ENCODE measurements at places on chromosomes 3 and 15.

- DNase-seq, result no peak
Measured at GRCh38 chr3:94686208-94686607, 623.3 kb downstream of the NSUN3 start.

DNA sequence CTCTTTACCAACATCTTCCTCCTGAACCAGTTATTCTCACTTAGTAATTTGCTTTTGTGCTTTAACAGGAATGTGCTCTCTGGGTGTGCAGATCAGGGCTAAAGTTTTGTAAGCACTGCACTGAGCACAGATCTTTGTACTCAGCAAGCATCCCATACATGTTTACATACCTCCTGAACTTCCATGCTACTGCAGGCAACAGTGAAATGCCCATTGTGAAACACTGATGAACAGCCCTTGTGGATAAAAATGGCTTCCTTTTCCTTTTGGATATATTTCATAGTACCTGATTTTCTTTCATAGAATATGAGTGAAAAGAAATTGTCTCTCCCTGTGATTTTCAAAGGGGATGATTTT lies 855.9 kb downstream of the MCTP2 start:
- no peak for DNase-seq

DNA sequence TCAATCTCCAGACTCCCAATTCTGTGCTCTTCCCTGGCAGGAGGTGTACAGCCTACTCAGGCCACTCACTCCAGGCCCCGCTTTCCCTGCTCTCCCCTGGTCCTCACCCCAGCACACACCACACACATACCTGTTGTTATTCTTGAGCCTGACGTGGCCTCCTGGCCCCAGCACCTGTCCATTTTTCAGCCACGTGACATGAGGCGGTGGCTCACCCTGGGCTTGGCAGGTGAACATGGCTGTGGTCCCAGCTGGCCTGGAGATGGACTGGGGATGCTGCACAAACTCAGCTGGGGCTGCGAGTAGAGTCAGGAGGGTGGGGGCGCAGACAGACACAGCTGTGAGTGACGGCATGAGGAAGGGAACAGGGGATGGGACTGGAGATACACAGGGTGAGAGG lies 27.3 kb downstream of the RNU5B-1 start:
- no peak for DNase-seq

GRCh38 chr3:23041918-23042696 lies 161.0 kb upstream of the UBE2E2 start:
- no peak for DNase-seq

DNA sequence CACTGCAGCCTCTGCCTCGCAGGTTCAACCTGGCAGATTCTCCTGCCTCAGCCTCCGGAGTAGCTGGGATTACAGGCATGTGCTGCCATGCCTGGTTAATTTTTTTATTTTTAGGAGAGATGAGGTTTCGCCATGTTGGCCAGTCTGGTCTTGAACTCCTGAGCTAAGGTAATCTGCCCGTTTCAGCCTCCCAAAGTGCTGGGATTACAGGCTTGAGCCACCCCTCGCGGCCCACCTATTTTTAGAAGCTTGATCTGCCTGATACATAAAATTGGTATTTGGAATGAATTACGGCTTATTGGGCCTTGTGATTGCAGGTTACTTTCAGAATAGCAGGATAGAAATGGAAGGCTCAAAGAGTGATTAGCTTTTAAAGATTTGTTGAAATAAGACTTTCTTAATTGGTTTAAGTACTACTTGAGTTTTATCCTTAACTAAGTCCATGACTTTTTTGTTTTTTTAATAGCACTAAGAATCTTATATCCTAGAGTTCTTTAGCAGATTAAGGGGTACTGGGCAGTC lies 25.0 kb downstream of the GMPS start:
- DNase-seq, result no peak

- peak; percentile 12 for DNase-seq
Measured at GRCh38 chr3:82133070-82133606, 371.7 kb upstream of the GBE1 start.

DNA sequence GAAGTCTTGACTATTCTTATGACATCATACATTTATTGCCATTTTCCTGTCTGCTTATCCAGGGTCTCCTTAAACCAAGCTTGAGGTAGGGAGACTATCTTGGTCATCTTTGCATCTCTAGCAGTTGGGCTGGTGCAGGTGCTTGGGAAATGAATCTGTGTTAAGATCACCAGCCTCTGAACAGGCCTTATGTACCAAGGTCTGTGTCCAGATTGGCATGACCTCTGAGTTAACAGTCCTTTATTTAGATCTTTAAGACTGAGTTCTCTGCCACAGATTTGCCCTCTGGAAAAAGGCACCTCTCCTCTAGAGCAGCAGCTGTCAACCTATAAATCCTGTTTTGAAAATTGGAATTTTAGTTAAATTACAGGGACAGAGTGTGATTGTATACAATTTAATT lies 35.4 kb downstream of the RAB7A start:
- no peak for DNase-seq

DNA sequence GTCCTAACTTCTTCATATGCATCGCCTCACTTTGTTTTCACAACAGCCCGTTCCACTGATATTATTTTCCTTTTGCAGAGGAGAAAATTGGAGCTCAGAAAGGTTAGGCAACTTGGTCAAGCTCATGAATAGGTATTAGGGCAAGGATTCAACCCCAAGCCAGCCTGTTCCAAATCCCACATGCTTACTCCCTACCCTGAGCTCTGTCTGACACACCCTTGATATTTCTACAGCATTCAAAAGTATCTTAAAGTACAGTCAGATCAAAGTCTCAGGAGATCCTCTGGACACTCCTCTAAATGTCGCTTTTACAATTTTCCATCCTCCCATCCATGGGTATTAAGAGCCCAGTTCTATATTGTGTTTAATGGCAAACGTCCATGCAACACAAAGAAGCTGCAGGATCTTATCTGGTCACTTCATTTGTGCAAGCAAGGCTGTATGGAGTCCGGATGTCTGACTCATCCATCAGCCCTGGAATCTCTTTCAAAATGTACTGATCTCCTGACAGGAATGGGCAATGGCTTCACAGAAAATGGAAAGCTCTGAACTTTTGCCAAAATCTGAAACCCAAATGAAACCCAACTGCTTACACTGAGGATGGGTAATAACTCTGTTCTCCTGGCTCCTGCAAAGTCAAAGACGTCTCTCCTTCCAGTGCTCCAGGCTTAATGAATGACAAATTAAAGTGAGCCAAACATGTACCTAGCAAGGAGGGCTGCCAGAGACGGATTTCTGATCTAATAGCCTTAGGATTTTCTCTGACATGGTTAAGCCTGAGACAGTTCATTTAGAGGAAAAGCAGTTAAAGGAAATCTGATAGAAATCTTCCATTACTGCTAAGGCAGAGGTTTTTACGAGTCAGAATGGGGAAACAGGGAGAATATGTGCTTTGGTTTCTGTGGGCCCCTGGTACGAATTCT lies 230.9 kb upstream of the RORA start:
- peak; percentile 63 for DNase-seq

DNA sequence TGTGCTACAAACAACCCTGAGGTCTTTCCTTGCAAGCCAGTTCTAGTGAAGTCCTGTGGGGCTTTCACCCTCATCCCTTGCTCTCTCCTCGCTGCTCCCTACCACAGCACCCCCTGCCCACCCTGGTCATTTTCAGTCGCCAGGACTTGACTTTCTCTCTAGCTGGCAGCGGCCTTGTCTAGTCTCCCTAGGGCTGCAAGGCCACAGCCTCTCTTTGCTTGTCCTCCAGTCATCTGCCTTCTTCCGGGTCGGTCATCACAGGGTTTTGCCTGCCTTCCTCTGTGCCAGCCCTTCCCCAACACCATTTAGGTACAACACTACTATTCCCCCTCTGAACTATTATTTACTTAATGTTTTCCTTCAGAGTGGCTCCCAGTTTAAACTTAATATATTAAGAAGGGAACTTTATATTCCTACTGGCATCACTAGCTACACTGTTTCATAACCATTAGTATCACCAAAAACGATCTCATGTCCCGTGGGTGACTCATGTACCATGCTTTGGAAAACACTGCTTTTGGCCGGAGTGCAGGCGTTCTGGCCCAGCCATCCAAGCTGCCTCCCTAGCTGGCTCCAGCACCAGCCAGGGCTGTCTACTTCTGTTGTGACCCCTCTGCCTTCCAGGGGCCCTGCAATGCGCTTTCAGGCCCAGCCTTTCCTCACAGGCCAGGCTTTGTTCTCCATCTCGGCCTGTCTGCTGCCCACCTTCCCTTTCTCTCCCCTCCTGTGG lies 21.4 kb downstream of the FAH start:
- no peak for DNase-seq

DNA sequence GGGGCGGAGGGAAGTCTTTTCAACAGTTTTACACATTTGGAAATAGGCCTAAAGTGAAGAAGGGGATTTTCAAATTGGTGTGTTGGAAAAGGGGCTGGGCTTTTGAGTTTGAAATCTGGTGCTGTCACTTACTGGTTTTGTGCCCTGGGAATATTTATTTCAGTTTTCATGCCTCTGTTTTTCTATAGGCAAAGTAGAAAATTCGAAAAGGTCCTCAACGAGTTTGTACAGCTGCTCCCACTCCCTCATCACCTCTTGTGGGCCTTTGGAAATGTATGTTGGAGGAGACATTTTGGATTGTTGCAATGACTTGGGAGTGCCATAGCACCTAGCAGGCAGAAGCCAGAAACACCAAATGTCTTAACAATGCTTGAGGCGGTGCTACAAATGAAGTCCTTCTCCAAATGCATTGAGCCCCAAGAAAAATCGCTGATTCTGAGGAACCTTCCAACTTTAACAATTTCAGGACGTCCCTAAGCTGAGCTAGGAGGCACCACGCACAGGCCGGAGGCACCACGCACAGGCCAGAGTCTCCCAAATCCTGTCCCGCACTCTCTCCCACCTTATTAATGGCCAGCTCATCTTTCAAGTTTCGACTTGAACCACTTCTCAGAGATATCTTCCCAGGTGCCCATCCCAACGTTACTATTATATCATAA lies 639 bp upstream of the POLR2M start:
- DNase-seq, result no peak

DNA sequence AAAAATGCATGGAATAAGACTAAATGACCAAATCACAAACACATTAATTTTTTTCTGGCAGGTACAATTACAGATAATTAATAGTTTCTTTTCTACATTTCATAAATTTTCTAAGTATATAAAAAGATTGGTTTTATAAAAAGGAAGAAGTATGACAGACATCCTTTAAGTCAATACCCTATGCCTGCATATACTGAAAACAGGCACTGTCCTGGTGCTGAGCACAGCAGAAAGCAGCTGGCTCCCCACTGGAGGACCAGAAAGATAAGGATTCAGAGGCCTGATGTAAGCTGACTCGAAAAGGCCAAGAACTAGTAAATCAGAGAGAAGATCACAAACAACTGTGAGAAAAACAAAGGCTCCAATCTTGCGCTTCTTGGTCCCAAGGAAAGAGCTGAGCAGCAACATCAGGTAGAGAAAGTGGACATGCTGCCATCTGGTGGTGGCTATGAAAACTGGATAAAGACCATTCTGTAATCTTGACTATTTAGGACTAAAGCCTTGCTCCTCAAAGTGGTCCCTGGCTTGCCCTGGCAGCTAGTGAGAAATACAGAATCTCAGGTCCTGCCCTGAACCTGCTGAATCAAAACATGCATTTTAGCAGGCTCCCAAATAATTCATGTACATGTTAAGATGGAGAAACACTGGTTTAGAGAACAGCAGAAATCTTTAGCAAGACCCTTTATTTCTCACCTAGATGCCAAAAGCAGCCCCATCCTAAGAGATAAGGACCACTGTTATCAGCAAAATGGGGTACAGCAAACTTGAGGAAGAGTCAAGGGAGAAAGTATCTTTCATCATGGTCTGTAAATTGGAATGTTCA lies 76.0 kb downstream of the TRANK1 start:
- DNase-seq, result no peak

DNA sequence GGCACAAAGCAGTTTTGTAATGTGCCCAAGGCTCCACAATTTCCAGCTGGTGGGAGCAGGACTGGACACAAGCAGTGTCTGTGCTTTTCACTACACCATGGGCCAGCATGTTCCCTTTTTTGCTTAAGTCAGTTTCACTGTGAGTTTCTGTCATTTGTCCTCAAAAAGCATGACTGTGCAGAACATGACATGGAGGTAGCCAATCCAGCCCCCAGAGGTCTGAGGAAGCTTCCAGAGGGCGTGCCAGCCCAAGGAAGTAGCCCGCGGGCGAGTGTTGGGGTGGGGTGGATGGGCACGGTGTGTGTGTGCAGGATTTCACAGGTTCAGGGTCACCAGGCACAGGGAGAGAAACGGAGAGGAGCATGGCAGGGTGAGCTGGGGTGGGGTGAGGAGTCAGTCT lies 8.0 kb upstream of the EEFSEC start:
- no peak for DNase-seq

DNA sequence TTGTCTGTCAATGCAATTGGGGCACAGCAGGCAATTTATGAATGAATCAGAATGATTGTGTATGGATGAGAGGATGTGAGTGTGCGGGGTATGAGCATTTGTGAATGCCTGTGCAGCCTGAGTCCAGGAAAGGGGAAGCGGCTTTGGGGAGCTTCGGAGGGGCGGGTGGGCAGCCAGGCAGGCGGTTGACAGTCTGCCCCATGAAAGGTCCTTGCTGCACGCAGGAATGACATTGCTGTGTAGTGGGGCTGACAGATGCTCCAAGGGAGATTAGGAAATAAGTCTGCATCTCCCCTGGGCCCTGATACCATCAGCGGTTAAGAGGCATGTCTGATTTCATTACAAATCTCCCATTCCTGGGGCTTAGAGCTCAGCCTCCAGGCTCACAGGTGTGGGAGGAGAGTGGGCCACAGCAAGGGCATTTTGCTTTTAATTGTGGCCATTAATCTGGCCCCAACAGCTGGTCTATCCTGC lies 26.4 kb upstream of the TSPAN3 start:
- DNase-seq, result no peak

GRCh38 chr3:51311055-51311454 lies 74.0 kb upstream of the MANF start:
- no peak for DNase-seq

DNA sequence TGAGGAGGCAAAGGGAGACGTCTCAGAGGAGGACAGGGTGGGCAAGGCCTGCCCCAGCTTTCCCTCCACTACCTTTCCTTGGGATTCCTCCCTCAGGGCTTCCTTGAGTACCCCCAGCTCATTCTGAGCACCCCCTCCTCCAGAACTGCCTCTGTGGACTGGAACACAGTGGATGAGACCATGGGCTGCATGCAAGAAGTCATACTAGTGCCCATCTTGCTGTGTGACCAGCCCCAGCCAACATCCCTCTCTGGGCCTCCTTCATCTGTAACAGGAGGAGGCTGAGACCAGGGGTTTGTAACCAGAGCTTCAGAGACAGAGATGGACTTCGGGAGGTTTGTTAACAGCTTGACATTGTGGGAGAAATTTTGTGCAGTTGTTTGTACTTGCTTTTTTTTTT lies 25.6 kb downstream of the FEM1B start:
- no peak for DNase-seq
